ENCODE measurements at places on chromosomes 2 and 18.

- DNase-seq, result no peak
These were observed 264.8 kb downstream of the KLHL29 start for GRCh38 chr2:23649819-23650218.

DNA sequence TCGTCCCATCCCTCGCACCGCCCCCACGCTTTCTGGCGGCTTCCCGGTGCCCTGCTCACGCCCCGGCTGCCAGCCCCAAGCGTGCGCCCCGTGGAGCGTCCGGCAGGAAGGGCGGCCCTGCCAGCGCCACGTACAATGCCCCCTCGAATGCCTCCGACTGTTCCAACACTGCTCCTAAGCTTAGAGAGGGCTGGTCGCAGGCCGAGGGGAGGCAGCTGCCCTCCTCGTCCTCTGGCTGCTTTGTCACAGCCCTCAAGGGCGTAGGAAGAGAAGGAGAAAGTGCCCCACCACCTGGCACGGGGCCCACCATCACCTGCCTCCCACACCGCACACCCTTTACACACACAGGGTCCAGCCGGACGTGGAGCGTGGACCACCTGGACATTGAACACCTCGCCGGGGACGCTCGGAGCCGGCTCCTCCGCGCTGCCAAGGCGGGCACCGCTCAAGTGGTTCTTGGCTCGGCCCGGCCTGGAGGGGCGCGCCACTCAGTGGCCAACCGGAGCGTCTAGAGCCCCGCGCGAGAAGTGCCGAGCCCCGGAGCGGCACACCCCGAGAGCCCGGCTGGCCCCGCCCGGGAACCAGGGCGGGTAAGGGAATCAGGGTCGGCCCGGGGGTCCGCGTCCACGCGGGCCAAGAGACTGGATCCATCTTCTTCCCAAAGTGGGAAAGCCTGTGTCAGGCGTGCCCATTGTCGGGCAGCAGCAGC, 830 bp downstream of the DNER start:
- DNase-seq, result peak; percentile 4

DNA sequence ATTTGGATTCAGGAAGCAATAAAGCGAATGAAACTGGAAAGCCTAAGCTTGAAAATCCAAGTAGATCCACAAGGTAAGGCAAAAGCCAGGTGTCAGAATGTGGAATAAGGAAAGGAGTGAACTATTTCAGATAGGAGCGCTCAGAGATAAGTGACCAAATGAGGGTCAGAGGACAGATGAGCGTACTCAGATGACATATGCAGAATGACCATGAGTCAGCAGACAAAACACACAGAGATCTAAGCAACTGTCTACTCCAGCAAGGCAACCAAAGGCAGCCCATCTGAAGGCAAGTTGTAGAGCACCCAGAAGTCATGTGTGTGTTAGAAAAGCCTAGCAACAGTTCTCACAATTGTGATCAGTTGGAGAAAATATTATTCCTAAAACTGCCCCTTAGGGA, 548.4 kb upstream of the FSHR start:
- no peak for DNase-seq

GRCh38 chr2:19538411-19538963, 180.1 kb upstream of the OSR1 start:
- no peak for DNase-seq

DNA sequence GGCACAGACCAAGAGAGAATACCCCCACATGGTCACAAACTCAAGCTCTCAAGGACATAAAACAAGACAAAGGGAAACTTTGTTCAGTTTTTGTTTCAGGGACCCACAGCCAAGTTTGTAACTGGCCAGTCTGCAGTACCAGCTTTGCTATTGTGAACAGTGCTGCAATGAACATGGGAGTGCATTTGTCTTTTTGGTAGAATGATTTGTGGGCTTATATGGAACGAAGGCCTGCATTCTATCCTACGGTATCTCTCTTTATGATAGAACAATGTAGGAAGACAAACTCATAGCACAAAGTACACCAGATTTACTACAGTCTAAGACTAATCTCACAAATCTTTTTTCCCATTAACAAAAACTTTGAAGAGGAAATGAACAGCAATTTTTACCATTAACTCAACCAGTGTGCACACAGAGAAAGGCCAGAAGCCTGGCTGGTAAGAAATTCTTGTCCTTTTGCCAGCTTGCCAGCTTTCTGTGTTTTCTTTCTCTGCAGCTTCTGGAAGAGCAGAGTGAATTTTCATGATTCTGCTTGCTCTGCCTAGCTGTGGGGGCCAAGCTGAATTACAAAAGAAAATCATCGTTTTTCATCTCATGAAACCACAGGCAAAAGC, 37.1 kb upstream of the FEZ2 start:
- DNase-seq, result no peak

GRCh38 chr2:173349287-173349686, 5.4 kb upstream of the CDCA7 start:
- DNase-seq, result no peak

GRCh38 chr2:178211943-178212342, 17.6 kb downstream of the OSBPL6 start:
- no peak for DNase-seq

DNA sequence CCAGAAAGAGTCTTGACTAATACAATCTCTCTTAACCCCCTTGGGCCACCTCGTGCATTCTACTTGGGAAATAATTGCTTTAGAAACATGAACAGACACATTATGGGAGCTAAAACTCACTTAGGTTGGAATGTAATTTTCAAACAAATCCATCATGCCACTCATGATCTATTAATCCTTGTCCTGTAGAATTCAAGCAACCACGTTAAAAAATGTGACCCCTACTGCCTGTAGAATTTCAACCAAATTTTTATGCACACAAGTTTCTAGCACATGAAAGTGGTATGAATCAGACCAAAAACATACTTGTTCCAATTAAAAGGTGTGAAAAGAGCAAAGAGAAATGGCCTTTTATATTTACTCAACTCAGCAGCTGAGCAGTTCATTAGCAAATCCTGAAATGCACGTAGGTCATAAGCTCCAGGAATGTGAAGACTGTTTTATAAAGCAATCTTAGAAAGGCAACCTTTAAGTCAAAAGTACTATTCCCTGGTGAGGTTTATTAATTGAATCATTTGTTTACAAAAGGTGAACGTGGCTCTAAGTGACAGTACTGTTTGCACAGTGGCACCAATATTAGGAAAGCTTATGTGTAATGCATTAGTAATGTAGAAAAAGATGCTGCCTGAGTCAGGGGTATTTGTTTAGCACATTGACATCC, 459.4 kb upstream of the UBE2E3 start:
- no peak for DNase-seq

DNA sequence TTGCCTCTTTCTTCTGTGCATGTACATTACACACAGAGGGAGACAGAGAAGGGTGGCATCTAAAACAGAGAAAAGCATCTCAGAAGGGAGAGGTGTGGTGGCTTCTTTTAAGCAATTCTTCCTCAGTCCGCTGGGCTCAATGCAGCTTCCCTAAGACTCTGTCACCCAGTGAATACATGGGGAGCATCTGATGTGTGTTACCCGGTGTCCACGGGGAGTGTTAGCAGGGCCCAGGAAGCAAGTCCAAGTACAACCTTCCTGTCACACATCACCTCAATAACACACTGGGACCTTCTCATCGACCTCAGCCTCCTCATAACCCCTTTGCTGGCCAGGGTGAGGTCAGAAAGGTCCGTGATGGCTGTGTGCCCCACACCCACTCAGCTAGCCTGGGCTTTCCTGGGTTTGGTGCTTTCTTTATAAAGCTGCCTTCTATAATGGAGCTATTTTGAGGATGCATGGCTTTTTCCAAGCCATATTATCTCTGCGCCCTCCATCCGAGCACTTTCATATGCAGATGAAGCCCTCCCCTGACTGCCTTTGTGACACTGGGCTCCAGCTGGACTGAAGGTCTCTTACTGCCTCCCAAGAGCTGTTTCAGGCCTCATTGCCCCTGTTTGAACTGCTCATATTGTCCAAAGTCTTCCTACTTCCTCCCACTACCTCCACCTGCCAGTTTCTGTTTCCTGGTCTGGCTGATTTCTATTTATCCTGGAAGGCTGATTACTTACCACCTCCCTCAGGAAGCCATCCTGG, 21.4 kb downstream of the TNFRSF11A start:
- DNase-seq, result no peak

DNA sequence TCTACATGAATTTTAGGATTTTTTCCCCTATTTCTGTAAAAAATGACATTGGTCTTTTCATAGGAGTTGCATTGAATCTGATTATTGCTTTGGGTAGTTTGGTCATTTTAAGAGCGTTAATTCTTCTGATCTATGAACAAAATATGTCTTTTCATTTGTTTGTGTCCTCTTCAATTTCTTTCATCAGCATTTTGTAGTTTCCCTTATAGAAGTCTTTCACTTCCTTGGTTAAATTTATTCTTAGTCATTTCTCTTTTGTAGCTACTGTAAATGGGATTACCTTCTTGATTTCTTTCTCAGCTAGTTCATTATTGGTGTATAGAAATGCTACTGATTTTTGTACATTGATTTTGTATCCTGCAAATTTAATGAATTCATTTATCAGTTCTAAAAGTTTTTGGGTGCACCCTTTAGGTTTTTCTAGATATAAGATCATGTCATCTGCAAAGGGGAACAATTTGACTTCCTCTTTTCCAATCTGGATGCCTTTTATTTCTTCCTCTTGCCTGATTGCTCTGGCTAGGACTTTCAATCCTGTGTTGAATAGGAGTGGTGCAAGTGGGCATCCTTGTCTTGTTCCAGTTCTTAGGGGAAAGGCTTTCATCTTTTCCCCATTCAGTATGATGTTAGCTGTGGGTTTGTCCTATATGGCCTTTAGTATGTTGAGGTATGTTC, 36.6 kb upstream of the AAK1 start:
- no peak for DNase-seq

GRCh38 chr2:13545320-13545719, 828.6 kb downstream of the TRIB2 start:
- no peak for DNase-seq

GRCh38 chr2:10487081-10487740, 39.1 kb upstream of the ODC1 start:
- no peak for DNase-seq

DNA sequence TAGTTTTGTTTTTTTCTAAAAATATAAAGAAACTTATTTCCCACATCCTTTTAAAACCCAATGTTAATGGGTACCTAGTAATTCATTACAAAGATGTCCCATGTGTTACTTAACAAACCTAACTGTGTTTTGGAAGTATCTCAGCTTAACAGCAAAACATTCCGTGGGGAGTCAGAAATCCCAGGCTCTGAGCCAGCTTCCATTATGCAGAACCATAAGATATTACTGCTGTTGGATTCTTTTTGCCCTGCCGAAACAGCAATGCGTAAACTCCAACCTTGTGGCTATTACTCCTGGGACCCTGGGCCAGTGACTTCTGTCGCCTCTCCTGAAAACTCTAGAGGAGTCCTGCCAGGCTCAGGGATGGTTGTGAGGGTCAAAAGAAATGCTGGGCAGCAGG, 174.1 kb downstream of the UXS1 start:
- DNase-seq, result no peak

- DNase-seq, result no peak
These were observed 239.1 kb downstream of the TGIF1 start for GRCh38 chr18:3689091-3689490.

DNA sequence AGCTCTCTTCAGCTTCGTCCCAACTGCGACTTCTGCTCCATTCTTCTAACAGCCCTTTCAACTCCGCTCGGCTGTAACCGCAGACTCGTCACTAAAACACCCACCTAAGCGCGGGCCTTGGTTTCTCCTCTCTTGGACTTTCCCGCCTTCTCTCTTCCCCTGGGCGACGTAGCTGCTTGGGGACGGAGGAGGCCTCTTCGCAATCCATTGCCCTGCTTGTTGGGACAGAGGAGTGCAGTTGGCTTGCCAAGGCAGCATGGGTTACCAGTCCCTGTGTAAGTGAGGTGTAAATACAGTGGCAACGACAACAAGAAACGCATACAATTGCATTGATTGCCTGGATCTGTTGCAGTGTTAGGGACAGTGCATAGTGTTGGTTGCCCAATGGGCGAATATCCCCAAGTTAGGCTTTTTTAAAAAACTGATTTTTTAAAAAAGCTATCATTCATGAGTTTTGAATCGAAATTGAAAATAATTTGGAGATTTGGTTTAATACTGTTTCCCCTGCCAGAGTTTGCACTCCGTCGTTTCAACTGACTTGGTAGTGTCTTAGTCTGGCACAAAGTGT, 484 bp upstream of the DARS1 start:
- DNase-seq, result peak; percentile 79

GRCh38 chr2:231592636-231593145, at the start of gene TEX44:
Gene TEX44 (plus strand): TSS chr2:231592864. CDS start chr2:231592952, 88 bp downstream.
- DNase-seq, result no peak

DNA sequence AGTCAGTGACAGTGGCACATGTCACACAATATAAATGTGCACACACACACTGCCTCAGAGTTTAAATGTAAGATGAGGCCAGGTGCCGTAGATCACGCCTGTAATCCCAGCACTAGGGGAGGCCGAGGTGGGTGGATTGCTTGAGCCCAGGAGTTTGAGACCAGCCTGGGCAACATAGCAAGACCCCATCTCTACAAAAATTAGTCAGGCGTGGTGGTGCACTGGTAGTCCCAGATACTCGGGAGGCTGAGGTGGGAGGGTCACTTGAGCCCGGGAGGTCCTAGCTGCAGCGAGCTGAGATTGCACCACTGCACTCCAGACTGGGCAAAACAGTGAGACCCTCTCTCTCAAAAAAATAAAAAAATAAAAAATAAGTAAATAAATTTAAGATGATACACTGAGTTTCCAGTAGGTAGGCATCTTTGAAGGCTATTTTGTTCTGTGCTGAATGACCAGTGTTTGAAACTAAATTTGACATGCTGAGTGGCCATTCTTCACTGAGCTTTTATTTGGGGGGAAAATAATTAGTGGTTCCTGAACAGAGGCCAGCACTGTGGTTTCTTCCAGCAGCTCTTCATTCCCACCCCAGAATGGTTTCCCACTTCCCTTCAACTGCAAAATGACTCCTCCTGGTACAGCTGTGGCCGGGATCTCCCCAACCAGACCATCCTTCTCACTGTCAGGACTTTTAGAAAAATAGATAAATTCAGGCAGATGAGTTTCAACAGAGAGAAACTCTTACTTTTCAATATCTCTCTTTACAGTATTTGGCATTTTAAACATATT, 44.9 kb downstream of the PSMG2 start:
- no peak for DNase-seq

DNA sequence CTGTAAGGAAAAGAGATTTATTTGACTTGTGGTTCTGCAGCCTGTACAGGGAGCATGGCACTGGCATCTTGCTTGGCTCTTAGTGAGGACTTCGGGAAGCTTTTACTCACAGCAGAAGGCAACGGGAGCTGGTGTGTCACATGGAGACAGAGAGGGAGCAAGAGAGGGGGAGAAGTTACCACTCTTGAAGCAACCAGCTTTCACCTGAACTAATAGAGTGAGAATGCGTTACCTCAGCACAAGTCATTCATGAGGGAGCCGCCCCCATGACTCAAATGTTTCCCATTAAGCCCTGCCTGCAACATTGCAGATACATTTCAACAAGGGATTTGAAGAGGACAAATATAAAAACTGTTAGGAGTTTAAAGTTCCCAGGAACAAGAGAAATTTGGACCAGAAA, 190.0 kb downstream of the CYRIA start:
- DNase-seq, result no peak
